CD4-positive, CD25-positive, alpha-beta regulatory T cell (primary cell): ENCODE measurements at places on chromosomes 12 and 14. TPM values are rescaled to one million over a fixed set of nuclear protein-coding genes. Genes with fewer than 3 reads are reported as not detected.

DNA sequence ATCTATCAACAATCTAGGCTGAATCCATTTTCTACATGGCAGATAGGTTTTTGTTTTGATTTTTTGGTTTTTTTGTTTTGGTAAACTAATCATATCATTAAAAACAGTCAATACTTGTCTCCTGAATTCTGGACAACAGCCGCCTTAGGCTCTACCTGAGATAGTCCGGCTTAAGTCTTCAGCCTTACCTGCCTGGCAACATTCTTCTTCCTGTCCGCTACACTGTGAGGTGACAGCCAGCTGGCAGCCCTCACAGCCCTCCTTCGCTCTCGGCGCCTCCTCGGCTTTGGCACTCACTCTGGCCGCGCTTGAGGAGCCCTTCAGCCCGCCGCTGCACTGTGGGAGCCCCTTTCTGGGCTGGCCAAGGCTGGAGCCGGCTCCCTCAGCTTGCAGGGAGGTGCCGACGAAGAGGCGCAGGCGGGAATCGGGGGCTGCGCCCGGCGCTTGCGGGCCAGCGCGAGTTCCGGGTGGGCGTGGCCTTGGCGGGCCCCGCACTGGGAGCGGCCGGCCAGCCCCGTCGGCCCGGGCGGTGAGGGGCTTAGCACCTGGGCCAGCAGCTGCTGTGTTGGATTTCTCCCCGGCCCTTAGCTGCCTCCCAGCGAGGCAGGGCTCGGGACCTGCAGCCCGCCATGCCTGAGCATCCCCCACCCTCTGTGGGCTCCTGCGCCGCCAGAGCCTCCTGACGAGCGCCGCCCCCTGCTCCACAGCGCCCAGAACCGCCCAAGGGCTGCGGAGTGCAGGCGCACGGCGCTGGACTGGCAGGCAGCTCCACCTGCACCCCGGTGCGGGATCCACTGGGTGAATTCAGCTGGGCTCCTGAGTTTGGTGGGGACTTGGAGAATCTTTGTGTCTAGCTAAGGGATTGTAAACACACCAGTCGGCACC lies 49.0 kb downstream of the MDGA2 start:
- DNase-seq = no peak
- no peak overlapping the region for H3K4me3 ChIP-seq
- no peak overlapping the region for H3K27ac ChIP-seq
- no peaks in the 10 kb centered on the region for H3K27me3 ChIP-seq

- no peaks in the 10 kb centered on the region for H3K36me3 ChIP-seq
- no peak overlapping the region for H3K27ac ChIP-seq
- no peaks in the 10 kb centered on the region for H3K27me3 ChIP-seq
- H3K4me1 ChIP-seq = no peaks in the 10 kb centered on the region
- no peak overlapping the region for H3K4me3 ChIP-seq
Observed at GRCh38 chr14:68449561-68450181, 343.2 kb downstream of the ZFP36L1 start.

GRCh38 chr14:88998027-88998426 lies 173.6 kb downstream of the TTC8 start:
- no peaks in the 10 kb centered on the region for H3K4me1 ChIP-seq
- H3K27ac ChIP-seq = no peak overlapping the region
- H3K4me3 ChIP-seq = no peak overlapping the region
- DNase-seq = no peak

Gene PLEKHH1
- total RNA-seq = 0.15 TPM

Gene KRT2
- 0.42 TPM for total RNA-seq

- no peak overlapping the region for H3K27ac ChIP-seq
- DNase-seq = no peak
- no peaks in the 10 kb centered on the region for H3K4me1 ChIP-seq
- no peaks in the 10 kb centered on the region for H3K36me3 ChIP-seq
- no peak overlapping the region for H3K4me3 ChIP-seq
Observed at GRCh38 chr12:129145381-129145780, 292.1 kb downstream of the GLT1D1 start.

GRCh38 chr12:6998715-6999451 lies 19.4 kb downstream of the LPCAT3 start:
- H3K4me1 ChIP-seq = peaks cover 3% of the 10 kb centered on the region
- peaks cover 12% of the 10 kb centered on the region for H3K36me3 ChIP-seq
- H3K27ac ChIP-seq = no peak overlapping the region
- no peak for DNase-seq

DNA sequence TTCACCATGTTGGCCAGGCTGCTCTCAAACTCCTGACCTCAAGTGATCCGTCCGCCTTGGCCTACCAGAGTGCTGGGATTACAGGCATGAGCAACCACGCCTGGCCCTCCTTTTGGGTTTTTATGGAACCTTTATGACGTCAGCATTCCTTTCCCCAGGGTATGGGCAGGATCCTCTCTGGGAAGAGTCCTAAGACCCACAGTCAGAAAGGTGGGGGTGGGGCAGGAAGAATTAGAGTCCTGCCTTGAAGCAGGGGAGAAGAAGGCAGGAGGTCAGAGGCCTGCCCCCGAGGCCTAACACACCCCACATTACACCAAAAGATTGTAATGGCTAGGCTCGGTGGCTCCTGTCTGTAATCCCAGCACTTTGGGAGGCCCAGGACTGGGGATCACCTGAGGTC lies 30.8 kb upstream of the CDK17 start:
- H3K27ac ChIP-seq = no peak overlapping the region
- no peak for DNase-seq
- no peaks in the 10 kb centered on the region for H3K27me3 ChIP-seq
- H3K36me3 ChIP-seq = no peaks in the 10 kb centered on the region
- H3K4me1 ChIP-seq = peaks cover 15% of the 10 kb centered on the region

Gene RDH5
- total RNA-seq = 10.1 TPM

DNA sequence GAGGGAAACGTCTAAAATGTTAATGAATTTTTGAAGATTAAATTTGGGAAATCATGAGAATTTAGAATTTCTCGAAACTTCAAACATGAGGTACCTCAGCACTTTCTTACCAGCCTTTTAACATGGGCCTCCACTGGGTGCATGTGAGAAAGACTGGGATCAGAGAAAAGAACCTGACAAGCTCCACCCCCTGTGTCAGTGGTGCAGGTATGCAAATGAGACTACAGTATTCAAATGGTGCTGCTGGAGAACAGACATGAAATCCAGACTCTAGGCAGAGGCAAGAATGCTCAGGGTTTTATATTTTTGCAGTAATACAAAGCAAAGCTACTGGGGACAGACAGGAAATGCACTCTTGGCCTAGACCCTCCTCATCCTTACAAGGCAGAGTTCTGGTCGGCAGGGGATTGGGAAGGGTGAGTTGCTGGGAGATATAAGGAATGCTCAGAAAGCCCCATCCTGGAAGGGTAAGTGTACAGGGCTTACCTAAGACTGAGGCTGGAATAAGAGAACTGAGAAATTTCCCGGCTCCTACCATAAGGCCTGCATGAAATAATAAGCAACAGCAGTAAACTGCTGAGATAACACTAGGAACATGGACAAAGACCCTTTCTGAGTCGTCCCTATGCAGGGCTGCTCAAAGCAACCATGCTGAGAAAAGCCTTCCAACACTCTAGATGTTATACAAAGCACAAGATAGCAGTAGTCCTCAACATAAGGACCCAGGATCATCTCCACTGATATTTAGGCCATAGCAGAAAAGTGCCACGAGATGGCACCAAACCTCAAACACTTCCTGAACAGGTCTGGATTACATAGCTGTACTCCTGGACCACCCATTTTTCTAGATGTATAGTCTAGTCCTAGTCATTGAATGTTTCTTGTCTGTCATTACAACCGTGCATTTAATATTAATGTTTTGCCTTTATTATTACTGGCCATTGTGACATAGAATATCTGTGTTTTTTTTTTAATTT lies 260.8 kb downstream of the RASSF9 start:
- no peaks in the 10 kb centered on the region for H3K36me3 ChIP-seq
- no peaks in the 10 kb centered on the region for H3K4me1 ChIP-seq
- H3K27me3 ChIP-seq = no peaks in the 10 kb centered on the region

Gene SLC25A29
- 5.3 TPM for total RNA-seq

- H3K27me3 ChIP-seq = no peaks in the 10 kb centered on the region
- no peak for DNase-seq
- no peak overlapping the region for H3K4me3 ChIP-seq
- no peaks in the 10 kb centered on the region for H3K36me3 ChIP-seq
- H3K27ac ChIP-seq = no peak overlapping the region
Observed at GRCh38 chr12:39764944-39765560, 145.4 kb upstream of the ABCD2 start.

GRCh38 chr12:1880153-1880845 lies 38.2 kb downstream of the CACNA2D4 start:
- no peaks in the 10 kb centered on the region for H3K4me1 ChIP-seq
- H3K4me3 ChIP-seq = no peak overlapping the region
- H3K27ac ChIP-seq = no peak overlapping the region
- H3K36me3 ChIP-seq = no peaks in the 10 kb centered on the region

Gene GNG2
- 252 TPM for total RNA-seq

Gene LRIG3
- not detected for total RNA-seq

Gene C12orf60
- total RNA-seq = 0.54 TPM

DNA sequence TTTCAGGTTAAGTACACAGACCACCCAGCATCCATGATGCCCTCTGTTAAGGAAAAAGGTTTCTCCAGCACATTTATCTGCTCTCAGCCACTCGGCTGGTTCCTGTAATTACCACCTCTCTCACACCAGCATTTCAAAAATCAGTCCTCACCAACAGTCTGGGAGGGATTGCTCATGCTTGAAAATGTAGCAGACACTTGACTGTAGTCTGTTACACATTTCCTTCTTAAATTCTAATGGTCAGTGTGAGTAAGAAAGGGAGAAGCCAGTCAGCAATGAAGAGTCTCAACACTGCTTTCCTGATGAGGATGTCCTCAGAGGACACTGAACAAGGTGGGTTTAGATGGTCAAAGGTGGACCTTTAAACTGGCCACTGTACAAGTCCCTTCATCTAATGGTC lies 6.0 kb downstream of the ZBTB39 start:
- peaks cover 22% of the 10 kb centered on the region for H3K4me1 ChIP-seq
- no peaks in the 10 kb centered on the region for H3K27me3 ChIP-seq
- no peak overlapping the region for H3K4me3 ChIP-seq

GRCh38 chr12:93664573-93665138 lies 12.5 kb upstream of the CRADD start:
- H3K4me1 ChIP-seq = no peaks in the 10 kb centered on the region
- H3K27ac ChIP-seq = no peak overlapping the region
- peaks cover 2% of the 10 kb centered on the region for H3K27me3 ChIP-seq
- H3K36me3 ChIP-seq = no peaks in the 10 kb centered on the region
- no peak for DNase-seq

DNA sequence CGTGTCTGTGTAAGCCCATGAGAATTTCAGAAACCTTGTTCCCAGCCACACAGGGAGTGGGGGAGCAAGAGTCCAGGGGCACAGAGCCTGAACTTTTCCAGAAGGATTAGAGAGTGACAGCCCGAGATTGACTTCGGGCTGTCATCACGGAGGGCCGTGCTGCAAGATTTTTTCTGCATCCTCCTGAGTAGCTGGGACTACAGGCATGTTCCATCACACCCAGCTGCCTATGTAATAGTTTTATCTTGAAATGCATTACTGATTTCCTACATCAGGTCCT lies 14.4 kb downstream of the EVL start:
- peak overlapping the region; percentile 80 for H3K4me3 ChIP-seq
- H3K27me3 ChIP-seq = no peaks in the 10 kb centered on the region
- DNase-seq = no peak
- peaks cover 100% of the 10 kb centered on the region for H3K4me1 ChIP-seq
- H3K27ac ChIP-seq = peak overlapping the region; percentile 95

DNA sequence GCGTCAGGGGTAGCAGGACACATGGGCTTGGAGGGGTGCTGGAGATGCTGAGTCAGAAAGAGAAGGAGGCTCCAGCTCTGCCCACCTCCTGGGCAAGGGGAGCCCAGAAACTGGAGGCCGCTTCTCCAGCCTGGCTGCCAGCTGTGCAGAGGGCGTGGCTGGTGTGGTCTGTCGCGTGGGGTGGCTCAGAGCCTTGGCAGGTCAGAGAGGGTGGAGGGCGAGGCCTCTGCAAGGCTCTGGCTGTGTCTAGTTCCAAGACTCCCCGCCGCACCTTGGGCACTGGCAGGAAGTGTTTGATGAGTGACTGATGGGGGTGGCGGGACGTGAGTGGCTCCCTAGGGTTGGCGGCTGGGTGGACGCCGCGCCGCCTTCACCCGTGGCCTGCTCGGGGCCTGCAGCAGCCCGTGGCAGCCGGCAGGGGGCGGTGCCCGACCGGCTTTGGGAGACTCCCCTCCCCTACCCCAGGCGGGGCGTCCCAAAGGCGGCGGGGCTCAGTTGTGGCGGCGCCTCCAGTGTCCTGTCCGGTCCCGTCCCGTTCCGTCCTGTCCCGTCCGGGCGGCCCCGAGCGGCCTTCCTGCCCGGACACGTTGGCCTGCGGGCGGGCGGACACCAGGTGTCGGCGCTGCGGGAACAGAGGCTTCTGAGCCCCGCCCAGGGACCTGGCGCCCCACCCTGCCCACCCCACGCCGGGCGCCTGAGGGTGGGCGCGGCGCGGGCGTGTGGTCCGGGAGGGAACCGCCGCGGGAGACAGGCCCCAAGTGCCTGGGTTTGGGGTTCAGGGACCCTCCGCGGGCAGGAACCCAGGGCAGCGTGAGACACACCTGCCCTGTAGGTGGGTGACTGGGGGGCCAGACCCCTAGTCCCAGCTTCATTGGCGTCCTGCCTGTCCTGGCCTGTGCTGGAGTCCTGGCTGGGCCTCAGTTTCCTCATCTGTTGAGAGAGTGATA lies 39.7 kb downstream of the KRT80 start:
- H3K27me3 ChIP-seq = no peaks in the 10 kb centered on the region
- H3K36me3 ChIP-seq = no peaks in the 10 kb centered on the region
- DNase-seq = peak; percentile 61
- no peak overlapping the region for H3K4me3 ChIP-seq

DNA sequence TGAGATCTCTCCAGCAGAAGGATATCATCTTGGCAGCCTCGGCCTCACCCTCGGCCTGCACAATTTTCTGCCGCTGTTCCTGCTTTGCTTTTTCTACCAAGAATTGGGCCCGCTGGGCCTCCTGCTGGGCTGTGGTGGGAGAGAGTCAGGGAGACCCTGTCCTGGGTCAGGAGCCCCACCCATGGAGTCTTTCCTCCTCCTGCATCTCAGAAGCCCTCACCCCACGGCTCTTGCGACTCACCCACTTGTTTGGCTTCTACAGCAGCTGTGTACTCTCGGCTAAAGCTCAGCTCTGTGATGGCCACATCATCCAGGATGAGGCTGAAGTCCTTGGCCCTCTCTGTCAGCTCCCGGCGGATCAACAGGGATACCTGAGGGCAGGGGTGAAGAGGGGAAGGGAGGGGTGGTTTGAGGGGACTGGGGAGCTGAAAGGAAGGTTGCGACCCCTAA lies 2.8 kb downstream of the PHB2 start:
- H3K36me3 ChIP-seq = peaks cover 42% of the 10 kb centered on the region
- no peak overlapping the region for H3K4me3 ChIP-seq
- no peaks in the 10 kb centered on the region for H3K27me3 ChIP-seq

- no peak for DNase-seq
- H3K27me3 ChIP-seq = peaks cover 4% of the 10 kb centered on the region
- no peak overlapping the region for H3K27ac ChIP-seq
- no peak overlapping the region for H3K4me3 ChIP-seq
- H3K36me3 ChIP-seq = no peaks in the 10 kb centered on the region
Observed at GRCh38 chr14:81400852-81401251, 728 bp upstream of the STON2 start.

GRCh38 chr12:70779250-70779649 lies 141.3 kb downstream of the PTPRR start:
- no peaks in the 10 kb centered on the region for H3K36me3 ChIP-seq
- no peaks in the 10 kb centered on the region for H3K27me3 ChIP-seq
- DNase-seq = no peak
- no peak overlapping the region for H3K27ac ChIP-seq
